ENCODE measurements at places on chromosomes 4 and X. TPM values are rescaled to one million over a fixed set of nuclear protein-coding genes. Genes with fewer than 3 reads are reported as not detected.
A peak's percentile ranks its signal among the peaks of the same experiment; 100 is the strongest.

Gene SSX1
- total RNA-seq = 0.15 TPM

Gene WNK3
- 0.15 TPM for total RNA-seq

Gene TRAPPC11
- total RNA-seq = 24.5 TPM

Gene OPRPN
- not detected for total RNA-seq

Gene TTC29
- total RNA-seq = not detected

Gene UGT2B15
- total RNA-seq = 0.27 TPM

DNA sequence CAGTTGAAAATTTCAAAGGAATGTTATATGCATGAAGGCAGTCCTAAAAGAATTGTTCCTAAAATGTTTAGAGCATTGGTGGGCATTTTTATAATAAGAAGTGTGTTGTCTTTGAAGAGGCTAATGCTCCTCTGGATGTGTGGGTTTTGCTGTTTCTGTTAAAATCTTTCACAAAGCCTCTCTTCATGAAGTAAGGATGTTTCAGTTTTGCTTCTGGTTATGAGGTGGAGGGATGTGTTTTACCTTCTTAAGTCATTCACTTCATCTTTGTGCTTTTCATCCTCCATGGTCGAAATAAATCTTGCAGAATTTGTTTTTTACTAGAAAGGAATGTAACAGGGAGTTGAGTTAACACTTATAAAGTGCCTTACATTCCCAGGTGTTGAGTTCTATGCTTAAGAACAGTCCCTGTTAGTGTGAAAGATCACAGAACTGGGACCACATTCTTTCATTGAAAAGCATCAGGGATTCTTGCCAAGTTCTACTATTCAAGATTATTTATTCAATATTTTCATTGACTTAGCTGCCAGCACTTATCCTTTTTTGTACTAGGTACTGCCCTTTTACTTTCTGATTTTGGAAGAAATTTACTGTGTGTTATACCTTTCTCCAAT, 21.1 kb downstream of the FHIP1A start:
- no peak for DNase-seq
- H3K4me1 ChIP-seq = no peaks in the 10 kb centered on the region
- H3K27ac ChIP-seq = no peak overlapping the region
- no peaks in the 10 kb centered on the region for H3K36me3 ChIP-seq
- no peak overlapping the region for H3K4me3 ChIP-seq

DNA sequence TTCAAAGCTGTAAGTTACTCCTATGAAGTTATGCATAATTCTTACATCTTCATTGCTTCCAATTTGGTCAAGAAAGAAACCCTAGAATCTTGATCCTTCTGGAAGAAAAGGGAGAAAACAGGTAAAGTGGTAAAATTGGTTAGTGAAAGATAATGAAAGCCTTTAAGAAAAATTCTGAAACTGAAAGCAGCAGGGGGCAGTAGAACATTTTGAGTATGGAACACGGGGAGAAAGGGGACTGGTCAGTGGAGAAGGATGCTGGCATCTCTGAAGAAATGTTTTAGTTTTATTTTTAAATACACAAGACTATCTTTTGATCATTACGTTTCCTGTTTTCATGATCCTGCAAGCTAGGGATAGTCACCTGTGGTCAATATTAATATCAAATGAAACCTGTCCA, 54.3 kb downstream of the SLIT2 start:
- DNase-seq = no peak
- no peaks in the 10 kb centered on the region for H3K4me1 ChIP-seq
- no peak overlapping the region for H3K4me3 ChIP-seq
- H3K27me3 ChIP-seq = no peaks in the 10 kb centered on the region
- no peaks in the 10 kb centered on the region for H3K36me3 ChIP-seq

DNA sequence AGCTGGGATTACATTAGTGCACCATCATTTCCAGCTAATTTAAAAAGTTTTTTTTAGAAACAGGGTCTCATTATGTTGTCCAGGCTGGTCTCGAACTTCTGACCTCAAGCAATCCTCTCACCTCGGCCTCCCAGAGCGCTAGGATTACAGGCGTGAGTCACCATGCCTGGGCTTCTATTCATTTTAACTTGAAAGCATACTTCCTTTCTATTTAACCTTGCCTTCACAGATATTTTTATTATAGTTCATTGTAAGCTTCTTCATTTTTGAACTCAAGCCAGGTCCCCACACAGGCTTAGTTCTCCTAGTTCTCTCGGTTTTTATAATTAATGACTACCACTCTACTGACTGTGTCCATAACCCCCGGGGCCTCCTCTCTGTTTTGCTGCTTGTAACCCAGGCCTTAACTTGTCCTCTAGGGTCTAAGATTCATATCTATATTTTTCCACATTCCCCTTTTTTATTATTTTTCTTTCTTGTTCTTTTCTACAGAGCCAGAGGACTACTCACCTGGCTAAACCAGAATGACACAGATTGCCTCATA, 50.7 kb downstream of the SNX12 start:
- H3K36me3 ChIP-seq = no peaks in the 10 kb centered on the region
- no peaks in the 10 kb centered on the region for H3K4me1 ChIP-seq
- no peak overlapping the region for H3K4me3 ChIP-seq

DNA sequence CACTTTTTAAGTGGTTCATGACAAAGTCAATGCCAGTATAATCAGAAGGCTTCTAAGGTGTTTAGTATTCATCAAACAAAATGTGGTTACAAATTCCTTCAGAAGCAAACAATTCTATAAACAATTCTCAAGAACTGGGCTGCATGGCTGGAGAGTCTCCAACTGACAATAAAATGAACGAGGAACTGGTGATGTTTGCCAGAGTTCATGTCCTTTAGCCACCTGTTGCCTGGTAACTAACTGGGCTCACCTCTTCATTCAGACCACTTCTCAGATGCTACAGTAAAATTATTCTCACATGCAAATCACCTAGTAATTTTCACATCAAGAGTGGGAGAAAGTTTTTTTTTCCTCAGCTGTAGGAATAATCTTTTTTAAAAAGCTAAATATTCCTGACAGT, 53.3 kb downstream of the CAMK2D start:
- H3K27ac ChIP-seq = no peak overlapping the region
- H3K4me1 ChIP-seq = peaks cover 22% of the 10 kb centered on the region
- no peaks in the 10 kb centered on the region for H3K27me3 ChIP-seq
- no peak overlapping the region for H3K4me3 ChIP-seq
- H3K36me3 ChIP-seq = no peaks in the 10 kb centered on the region
- no peak for DNase-seq

- peak overlapping the region; percentile 78 for H3K27ac ChIP-seq
- peak overlapping the region; percentile 41 for H3K4me3 ChIP-seq
- no peaks in the 10 kb centered on the region for H3K27me3 ChIP-seq
Measured at GRCh38 chr4:87019246-87019791, 84.5 kb downstream of the AFF1 start.

DNA sequence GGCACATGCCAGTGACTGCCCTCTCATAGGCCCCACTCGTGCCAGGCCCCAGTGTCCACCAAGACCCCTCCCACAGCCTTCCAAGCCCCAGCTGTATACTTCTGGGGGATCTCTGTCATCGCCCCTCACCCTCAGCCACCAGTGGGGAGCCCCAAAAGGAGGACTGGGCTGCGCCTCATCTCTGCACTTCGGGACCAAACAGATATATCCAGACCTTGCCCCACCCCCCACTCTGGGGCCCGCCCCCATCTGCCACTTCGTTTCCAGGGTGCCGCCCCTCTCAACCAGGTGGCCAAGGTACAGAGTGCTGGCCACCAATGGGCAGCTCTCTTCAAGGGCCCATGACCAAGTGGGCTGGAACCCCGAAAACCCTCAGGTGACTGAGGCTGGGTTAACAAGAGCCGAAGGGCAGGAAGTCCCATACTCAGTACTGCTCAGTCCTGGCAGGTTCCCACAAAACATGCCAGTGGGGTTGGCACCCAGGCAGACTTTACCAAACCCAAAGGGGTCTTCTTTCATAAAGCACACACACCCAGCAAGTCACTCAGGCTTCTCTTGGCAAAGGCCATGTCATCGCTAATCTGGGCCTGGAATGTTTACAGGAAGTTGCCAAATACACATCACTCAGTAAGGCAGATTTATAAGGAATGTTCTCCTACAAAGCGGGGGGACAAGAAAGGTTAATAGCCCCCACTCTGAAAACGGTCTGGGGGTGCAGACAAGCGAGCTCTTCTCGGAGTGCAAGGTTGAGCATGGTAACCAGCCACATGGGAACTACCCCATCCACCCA, 4.4 kb downstream of the ZFYVE28 start:
- DNase-seq = no peak
- peak overlapping the region; percentile 58 for H3K4me3 ChIP-seq
- H3K27me3 ChIP-seq = peaks cover 12% of the 10 kb centered on the region

DNA sequence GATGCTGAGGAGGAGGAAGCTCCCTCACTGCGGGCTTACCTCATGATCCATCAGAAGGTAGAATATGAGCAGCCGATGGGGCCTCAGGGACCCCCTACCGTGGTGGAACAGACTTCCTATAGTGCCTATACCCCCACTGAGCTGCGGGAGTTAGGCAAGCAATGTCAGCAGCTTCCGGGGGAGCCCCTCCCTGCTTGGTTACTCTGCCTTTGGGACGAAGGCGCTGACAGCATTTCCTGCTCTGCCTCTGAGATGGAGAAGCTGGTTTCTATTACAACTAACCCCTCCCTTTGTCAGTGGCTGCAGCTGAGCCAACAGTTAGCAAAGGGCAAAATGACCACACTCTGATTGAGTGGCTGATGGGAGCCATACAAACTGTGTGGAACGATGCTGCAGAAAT, 430.7 kb downstream of the IDS start:
- no peak overlapping the region for H3K4me3 ChIP-seq
- H3K27ac ChIP-seq = no peak overlapping the region
- peak; percentile 7 for DNase-seq

- no peak overlapping the region for H3K4me3 ChIP-seq
- no peak for DNase-seq
- no peaks in the 10 kb centered on the region for H3K36me3 ChIP-seq
- no peaks in the 10 kb centered on the region for H3K4me1 ChIP-seq
- H3K27me3 ChIP-seq = no peaks in the 10 kb centered on the region
- no peak overlapping the region for H3K27ac ChIP-seq
Measured at GRCh38 chr4:149293046-149293649, 522.5 kb downstream of the IQCM start.

GRCh38 chr4:173508386-173509035, 21.5 kb downstream of the HAND2 start:
- H3K4me3 ChIP-seq = no peak overlapping the region
- no peak for DNase-seq
- no peak overlapping the region for H3K27ac ChIP-seq
- H3K4me1 ChIP-seq = peaks cover 14% of the 10 kb centered on the region
